CD14-positive monocyte (primary cell): ENCODE measurements at places on chromosomes 4 and X. TPM values are rescaled to one million over a fixed set of nuclear protein-coding genes. Genes with fewer than 3 reads are reported as not detected.
A peak's percentile ranks its signal among the peaks of the same experiment; 100 is the strongest.

DSPP gene
- not detected for polyA plus RNA-seq

- DNase-seq = no peak
These were observed 186.9 kb downstream of the FRMPD4 start for GRCh38 chrX:12325171-12325570.

- DNase-seq = no peak
These were observed 2.9 kb downstream of the NOCT start for GRCh38 chr4:139018501-139018900.

DNA sequence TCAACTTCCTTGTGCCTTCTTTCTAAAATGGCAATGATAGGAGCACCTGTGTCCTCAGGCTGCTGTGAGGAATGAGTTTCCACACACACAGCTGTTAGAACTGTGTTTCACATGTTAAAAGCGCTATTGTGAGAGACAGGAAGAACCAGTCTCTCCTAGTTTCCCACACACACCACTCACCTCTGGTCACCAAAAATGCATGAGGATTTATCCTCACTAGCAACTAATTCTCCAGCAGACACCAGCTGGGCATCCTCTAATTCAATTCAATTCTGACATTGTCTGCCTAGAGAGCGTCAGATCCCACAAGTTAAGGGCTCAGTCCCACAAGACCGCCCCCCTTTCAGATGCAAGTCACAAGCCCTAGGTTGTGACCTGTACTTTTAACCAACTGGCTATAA, 29.0 kb upstream of the SLC2A9 start:
- no peak for DNase-seq

GRCh38 chrX:110853610-110854009, 58.0 kb upstream of the CHRDL1 start:
- peak; percentile 3 for DNase-seq

DNA sequence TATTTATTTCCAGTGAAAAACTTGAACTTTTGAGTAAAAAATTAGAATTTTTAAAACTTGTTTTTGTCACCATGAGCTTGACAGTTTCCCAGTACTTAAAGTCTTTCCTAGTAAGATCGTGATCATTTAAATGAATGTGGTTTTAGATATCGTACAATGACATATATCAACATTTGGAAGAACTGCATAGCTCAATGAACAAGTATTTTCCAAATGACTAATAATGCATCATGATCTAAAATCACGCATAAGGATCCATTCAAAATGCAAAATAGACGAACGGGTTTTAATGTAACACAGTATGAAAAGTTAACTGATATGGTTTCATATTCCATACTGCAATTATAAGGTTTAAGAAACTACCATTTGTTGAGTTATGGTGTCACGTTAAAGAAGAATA, 4.1 kb upstream of the NDNF start:
- no peak for DNase-seq
